ENCODE measurements at places on chromosomes 11 and 22.

DNA sequence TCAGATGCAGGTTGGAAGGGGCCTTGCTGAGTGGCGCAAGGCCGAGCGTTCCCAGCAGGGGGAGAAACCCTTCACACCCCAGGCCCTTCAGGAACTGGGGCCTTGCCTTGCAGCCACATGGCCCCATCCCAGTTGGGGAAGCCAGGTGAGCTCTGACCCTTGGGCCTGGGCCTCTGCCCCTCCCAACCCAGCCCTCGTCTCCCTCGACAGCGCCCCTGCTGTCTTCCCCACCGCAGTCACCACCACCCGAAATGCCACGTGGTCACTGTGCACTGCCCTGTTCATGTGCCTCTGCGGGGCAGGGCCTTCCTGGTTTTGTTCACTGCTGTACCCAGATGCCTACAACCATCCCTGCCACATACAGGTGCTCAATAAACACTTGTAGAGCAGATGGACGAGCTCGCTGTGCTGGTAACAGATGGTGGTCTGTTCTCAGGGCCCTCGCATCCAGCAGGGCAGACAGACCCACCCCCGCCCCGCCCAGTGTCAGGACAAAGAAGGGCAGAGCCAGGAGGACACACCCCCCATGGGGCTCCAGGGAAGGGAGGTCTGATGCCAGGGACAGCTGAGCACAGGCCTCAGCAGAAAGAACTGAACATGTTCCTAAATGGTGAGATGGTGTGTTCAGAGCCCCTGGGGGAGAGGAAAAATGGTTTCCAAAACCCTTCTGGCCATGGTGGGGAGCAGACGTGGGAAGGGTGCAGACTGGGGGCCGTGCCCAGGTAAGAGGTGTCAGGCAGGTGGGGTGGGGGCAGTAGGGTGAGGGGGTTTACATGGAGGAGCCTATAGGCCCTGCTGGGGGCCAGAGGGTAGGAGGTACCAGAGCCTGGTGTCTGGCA, 3.7 kb downstream of the POLR2L start:
- H3K27ac ChIP-seq = no peak overlapping the region
- peaks cover 14% of the 10 kb centered on the region for H3K36me3 ChIP-seq
- H3K4me1 ChIP-seq = peaks cover 34% of the 10 kb centered on the region

- no peak for DNase-seq
- H3K27me3 ChIP-seq = no peaks in the 10 kb centered on the region
- no peaks in the 10 kb centered on the region for H3K36me3 ChIP-seq
- H3K27ac ChIP-seq = no peak overlapping the region
- H3K4me3 ChIP-seq = no peak overlapping the region
- peaks cover 6% of the 10 kb centered on the region for H3K4me1 ChIP-seq
Observed at GRCh38 chr22:24466716-24467328, 28.3 kb upstream of the UPB1 start.

- H3K27ac ChIP-seq = no peak overlapping the region
- H3K36me3 ChIP-seq = no peaks in the 10 kb centered on the region
- no peak for DNase-seq
- H3K4me3 ChIP-seq = no peak overlapping the region
- H3K27me3 ChIP-seq = no peaks in the 10 kb centered on the region
Observed at GRCh38 chr11:17769218-17769617, 34.6 kb downstream of the KCNC1 start.

- H3K27me3 ChIP-seq = peaks cover 12% of the 10 kb centered on the region
- no peak overlapping the region for H3K27ac ChIP-seq
- H3K4me1 ChIP-seq = no peaks in the 10 kb centered on the region
- H3K4me3 ChIP-seq = no peak overlapping the region
Observed at GRCh38 chr11:127998421-127998820, 588.9 kb downstream of the ETS1 start.

GRCh38 chr11:14703731-14704130, 60.1 kb downstream of the PDE3B start:
- DNase-seq = no peak
- no peak overlapping the region for H3K27ac ChIP-seq
- no peaks in the 10 kb centered on the region for H3K27me3 ChIP-seq
- H3K4me1 ChIP-seq = peaks cover 32% of the 10 kb centered on the region
- peaks cover 83% of the 10 kb centered on the region for H3K36me3 ChIP-seq

GRCh38 chr11:35236667-35237003, 97.7 kb downstream of the CD44 start:
- peak; percentile 30 for DNase-seq
- H3K27me3 ChIP-seq = peaks cover 2% of the 10 kb centered on the region
- H3K4me1 ChIP-seq = peaks cover 79% of the 10 kb centered on the region
- peak overlapping the region; percentile 77 for H3K27ac ChIP-seq
- H3K36me3 ChIP-seq = peaks cover 37% of the 10 kb centered on the region
- H3K4me3 ChIP-seq = no peak overlapping the region

- no peak for DNase-seq
- no peaks in the 10 kb centered on the region for H3K36me3 ChIP-seq
- no peak overlapping the region for H3K27ac ChIP-seq
- no peaks in the 10 kb centered on the region for H3K4me1 ChIP-seq
Observed at GRCh38 chr11:37647767-37648166, 1049.7 kb upstream of the RAG2 start.

DNA sequence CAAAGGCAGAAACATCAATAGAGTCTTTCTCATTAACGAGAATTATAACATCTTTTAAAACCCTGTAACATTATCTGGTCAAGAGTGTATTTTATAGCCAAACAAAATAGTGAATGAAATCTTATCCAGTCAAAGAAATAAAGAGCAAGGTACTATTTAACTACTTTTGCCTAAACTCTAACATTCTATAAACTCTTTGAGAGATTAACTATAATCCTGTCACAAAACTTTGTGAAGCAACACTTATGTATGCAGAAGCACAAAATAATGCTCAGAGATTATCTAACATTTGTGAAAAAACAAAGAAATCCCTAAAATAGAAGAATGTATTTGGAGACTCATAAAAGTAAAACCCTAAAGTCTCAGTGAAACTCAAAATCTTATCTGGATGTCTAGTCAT, 124.4 kb upstream of the LUZP2 start:
- H3K27me3 ChIP-seq = no peaks in the 10 kb centered on the region
- H3K27ac ChIP-seq = no peak overlapping the region
- H3K4me1 ChIP-seq = no peaks in the 10 kb centered on the region
- H3K4me3 ChIP-seq = no peak overlapping the region
- DNase-seq = no peak
- H3K36me3 ChIP-seq = no peaks in the 10 kb centered on the region

- H3K27me3 ChIP-seq = no peaks in the 10 kb centered on the region
- no peak for DNase-seq
- no peak overlapping the region for H3K4me3 ChIP-seq
Observed at GRCh38 chr11:35323076-35323868, 96.1 kb downstream of the SLC1A2 start.

All from activated CD8-positive, alpha-beta T cell treated with anti-CD3 and anti-CD28 coated beads, Interleukin-2, amount 10 ng/mL, durations not matched to agents 7 days and 5 days (primary cell).